ENCODE measurements at places on chromosomes 7 and 10. TPM values are rescaled to one million over a fixed set of nuclear protein-coding genes. Genes with fewer than 3 reads are reported as not detected.

DNA sequence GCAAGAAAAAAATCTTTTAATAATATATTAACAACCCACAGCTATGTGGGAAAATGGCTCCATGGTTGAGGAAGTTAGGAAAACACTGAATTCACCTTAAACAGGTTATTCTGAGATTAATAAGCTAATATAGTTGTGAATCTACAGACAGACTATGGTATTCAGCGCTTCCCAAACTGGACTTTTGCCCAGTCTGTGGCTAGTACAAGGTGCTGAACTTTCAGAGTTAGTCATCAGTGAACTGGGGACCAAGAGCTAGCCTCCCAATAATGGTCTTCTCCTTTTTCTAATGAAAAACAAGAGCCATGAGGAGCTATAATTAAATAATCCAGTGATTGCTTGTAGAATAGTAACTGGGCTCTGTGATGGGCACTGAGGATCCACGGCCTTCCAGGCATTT is 65.3 kb downstream of the FRMPD2 start:
- DNase-seq, result peak; percentile 34
- H3K27ac ChIP-seq, result no peak overlapping the region
- no peak overlapping the region for H3K4me3 ChIP-seq
- H3K36me3 ChIP-seq, result no peaks in the 10 kb centered on the region

GRCh38 chr7:36863901-36864701 is 139.8 kb upstream of the AOAH start:
- no peak overlapping the region for H3K27ac ChIP-seq
- no peaks in the 10 kb centered on the region for H3K27me3 ChIP-seq
- no peak overlapping the region for H3K4me3 ChIP-seq
- DNase-seq, result no peak
- no peaks in the 10 kb centered on the region for H3K36me3 ChIP-seq

DNA sequence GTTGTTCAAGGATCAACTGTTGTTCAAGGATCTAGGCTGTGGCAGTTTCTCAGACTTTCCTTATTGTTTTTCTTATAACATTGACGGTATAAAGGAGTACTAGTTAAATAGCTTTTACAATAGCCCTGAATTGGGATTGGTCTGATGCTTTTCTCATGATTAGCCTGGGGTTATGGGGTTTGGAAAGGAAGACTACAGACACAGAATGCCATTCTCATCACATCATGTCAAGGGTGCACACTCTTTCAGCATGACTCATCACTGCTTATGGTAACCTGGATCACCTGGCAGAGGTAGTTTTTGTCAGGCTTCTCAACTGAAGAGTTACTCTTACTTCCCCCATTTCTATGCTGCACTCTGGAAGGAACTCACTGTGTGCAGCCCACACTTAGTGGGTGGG is 194.2 kb upstream of the NPSR1 start:
- H3K4me1 ChIP-seq, result peaks cover 14% of the 10 kb centered on the region
- no peak overlapping the region for H3K27ac ChIP-seq
- no peaks in the 10 kb centered on the region for H3K27me3 ChIP-seq
- H3K36me3 ChIP-seq, result no peaks in the 10 kb centered on the region
- H3K4me3 ChIP-seq, result no peak overlapping the region

GRCh38 chr10:33211106-33211878 is 123.2 kb downstream of the NRP1 start:
- peaks cover 25% of the 10 kb centered on the region for H3K36me3 ChIP-seq
- H3K27me3 ChIP-seq, result no peaks in the 10 kb centered on the region
- no peak overlapping the region for H3K4me3 ChIP-seq
- peak; percentile 55 for DNase-seq
- peaks cover 16% of the 10 kb centered on the region for H3K4me1 ChIP-seq

Gene ITGA8
- not detected for total RNA-seq
